ENCODE measurements at places on chromosomes 4 and X.

DNA sequence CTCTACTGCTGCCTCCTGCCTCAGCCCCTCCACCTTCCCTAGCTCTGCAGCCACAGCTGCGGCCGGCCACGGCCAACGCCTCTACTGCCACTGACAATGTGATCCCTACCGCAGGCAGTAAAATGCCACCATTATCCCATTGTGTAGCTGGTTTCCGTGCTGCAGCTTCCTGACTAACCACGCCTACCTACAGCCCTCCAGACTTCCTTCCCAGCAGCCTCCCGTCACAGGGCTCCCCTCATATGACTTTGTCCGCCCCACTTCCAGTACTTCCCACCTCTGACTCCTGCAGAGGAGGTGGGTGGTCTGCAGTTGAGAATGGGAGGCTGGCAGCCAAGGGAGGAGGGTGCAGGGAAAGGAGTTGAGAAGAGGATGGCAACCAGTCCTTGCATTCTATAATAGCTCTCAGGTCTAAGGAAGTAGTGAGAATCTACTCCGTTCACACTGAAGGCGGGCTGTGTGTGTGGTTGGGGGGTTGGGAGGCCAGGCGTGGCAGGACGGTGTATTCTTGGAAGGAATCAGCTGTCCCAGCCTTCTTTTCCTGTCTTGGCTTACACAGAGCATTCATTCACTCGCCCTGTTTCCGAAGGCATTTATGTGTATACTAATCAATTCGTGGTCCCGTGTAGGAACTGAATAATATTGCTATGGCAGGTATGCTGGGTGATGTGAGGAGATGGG is 33.1 kb upstream of the USP51 start:
- DNase-seq = no peak

DNA sequence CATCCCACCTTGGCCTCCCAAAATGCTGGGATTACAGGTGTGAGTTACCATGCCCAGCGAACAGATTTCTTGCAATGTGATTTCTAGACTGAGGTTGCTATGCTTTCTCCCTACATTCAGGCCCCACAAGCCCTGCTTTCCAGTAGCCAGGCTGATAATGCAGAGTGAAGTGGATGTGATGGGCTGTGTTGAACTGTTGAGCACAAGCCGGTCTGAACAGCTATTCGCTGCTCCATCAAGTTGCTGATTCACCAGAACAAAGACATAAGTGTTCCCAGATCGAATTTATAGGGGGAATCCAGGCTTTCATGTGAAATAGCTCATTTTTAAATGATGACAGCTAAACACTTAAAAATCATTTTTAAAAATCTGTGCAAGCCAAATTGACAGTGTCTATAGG is 8.0 kb downstream of the NIPAL1 start:
- no peak for DNase-seq

DNA sequence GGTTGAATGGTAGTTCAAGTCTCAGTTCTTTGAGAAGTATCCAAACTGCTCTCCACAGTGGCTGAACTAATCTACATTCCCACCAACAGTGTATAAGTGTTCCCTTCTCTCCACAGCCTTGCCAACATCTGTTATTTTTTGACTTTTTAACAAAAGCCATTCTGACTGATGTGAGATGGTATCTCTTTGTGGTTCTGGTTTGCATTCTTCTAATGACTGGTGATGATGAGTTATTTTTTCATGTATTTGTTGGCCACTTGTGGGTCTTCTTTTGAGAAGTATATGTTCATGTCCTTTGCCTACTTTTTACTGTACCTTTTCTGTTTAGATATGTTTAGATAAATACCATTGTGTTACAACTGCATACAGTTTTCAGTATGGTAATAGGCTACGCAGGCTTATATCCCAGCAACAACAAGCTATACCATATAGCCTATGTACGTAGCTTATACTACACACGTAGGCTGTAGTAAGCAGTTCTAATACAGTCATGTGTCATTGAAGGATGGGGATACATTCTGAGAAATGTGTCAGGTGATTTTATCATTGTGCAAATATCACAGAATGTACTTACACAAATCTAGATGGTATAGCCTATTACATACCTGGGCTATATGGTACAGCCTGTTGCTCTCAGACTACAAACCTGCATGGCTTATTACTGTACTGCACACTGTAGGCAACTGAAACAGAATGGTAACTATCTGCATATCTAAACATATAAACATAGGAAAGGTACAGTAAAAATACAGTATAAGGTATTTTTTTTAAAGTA is 28.1 kb downstream of the KLHL8 start:
- DNase-seq = no peak

DNA sequence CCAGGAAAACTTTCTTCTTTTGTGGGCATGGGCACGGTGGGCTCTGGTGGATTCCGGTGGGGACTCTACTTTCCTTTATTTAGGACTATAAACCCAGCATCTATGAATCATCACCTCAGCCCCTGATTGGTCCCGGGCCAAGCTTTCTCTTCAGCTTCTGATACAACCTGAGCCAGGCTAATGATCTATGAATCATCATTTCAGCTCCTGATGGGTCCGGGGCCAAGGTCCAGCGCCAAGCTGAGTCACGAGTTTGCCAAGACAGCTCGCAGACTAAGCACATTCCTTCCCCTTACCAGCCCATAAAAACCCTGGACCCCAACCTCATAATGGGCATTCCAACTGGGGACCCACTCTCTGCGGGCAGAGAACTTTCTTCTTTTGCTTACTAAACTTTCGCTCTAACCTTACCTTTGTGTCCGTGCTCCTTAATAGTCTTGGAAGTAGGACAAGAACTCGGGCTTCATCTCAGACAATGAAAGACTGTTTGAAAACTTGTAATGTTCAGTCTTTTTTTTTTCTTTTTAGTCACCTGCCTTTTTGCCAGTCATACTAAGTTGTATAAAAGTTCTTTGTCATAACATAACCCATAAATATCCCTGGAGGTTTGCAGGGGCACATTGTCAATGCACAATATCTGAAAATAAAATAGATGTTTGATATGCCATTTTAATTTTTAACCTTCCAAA is 904.9 kb upstream of the EPHA5 start:
- DNase-seq = no peak

GRCh38 chr4:83609365-83609764 is 73.5 kb downstream of the GPAT3 start:
- no peak for DNase-seq

DNA sequence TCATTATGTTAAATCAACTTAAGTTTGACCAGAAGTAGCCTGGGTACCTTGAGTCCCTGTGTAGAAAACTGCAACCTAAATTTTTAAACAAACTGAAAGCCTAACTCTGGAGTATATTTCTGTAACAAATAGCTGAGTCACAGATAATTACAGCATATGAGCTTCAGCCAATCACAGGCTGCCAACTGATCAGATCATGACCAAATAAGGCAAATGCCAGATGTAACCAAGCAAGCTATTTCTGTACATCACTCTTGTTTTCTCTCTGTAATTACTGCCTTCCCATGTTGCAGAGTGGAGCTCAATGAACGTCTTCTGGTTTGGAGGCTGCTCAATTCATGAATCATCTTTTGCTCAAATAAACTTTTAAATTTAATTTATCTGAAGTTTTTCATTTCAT is 980.9 kb upstream of the DIAPH2 start:
- no peak for DNase-seq

DNA sequence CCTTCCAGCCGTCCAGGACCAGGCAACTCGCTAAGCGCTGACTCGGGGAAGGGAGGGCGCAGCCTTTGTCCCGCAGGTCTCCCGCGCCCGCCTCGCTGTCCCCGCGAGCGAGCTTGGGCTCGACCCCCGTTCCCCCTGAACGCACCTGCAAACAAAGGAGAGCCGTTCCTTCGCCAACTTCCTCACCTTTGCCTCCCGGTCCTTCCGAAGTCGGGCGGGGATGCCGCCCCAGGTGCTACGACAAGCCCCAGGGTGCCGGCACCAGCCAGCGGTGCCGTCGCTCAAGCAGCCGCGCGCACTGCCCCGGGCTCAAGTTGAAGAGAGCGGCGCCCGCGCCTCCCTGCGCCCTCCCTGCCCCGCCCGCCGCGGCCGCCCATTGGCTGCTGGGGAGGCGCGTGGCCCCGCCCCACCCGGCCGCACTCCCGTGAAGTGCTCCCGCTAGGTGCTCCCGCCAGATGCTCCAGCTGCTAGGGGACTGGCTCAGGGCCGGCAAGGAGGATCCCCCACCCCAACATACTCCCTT is 107.1 kb downstream of the NSUN7 start:
- peak; percentile 1 for DNase-seq

GRCh38 chr4:98864560-98864959 is 64.4 kb downstream of the EIF4E start:
- DNase-seq = no peak

- DNase-seq = no peak
Observed at GRCh38 chrX:49071877-49072711, 1.7 kb downstream of the PRAF2 start.

GRCh38 chr4:186904101-186904500 is 180.4 kb upstream of the FAT1 start:
- DNase-seq = no peak

DNA sequence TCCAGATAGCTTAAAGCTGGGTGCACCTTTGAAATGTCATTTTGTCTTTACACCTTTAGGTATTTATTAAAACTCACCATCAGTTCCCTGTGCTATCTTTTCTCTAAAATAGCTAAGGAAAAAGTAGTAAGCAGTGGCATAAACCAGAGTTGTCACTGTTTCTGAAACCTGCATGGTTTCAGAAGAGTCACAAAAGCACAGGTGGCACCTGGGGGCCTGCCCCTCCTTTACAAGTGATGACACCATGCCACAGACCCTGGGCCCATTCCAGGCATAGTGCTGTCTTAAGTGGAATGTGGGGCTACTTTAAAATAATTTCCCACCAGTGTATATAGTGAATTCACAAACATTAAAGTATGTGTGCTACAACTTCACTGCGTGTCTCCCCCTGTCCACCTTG is 47.8 kb downstream of the DCUN1D4 start:
- no peak for DNase-seq

GRCh38 chr4:5752376-5753184 is 41.6 kb downstream of the EVC start:
- no peak for DNase-seq
